NCI-H1930 (cell line): ENCODE measurements at places on chromosomes 5 and 9.

DNA sequence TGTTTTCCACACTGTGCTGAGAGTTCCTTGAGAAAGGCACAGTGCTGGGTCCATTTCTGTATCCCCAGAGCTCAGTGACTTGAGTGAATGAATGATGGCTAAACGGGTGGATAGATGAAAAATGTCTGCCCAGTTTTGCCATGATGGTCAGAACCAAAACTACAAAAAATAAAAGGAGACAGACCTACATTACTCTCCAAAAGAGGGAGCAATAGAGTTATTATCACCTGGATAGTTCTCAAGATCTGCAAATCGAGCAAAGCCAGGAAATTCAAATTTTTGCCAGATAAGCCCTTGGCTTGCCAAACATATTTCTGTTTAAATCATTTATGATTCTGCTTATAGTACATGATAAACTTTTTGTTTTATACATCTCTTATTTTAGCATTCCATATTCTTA lies 214.2 kb upstream of the ZNF462 start:
- DNase-seq = no peak

DNA sequence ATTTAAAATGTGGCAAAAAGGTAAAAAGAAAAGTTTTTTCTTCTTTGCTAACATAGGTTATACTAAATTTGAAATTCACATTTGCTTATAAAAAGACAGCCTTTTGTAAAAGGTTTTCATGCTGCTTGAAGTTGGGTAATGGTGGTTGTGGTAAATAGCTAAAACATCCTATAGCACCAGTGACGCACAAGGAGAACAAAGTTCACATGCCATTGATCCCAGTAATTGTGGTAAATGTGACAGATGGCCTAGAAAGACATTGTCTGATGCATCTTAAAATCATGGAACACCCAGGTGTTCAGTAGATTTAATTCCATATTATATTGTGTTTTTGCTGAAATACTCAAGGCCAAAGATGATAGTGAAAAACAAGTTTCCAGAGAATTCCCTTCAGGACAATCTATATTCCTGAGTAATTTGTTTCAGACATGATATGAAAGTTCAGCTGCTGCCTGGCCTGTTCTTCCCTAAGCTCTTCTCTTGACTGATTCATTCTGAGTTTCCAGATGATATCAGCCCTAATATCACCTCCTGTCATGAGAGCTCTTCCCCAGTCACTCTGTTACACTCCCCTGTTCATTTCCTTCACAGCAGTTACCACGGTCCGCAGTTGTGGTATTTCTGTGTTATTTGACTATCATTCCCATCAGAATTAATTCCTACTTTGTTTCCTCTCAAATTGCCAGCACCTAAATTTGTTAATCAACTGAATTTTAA lies 4.6 kb upstream of the FBXL17 start:
- DNase-seq = no peak

- DNase-seq = no peak
Measured at GRCh38 chr9:2234371-2234893, 219.3 kb downstream of the SMARCA2 start.

GRCh38 chr5:175867587-175868347 lies 3.6 kb upstream of the CPLX2 start:
- DNase-seq = no peak

DNA sequence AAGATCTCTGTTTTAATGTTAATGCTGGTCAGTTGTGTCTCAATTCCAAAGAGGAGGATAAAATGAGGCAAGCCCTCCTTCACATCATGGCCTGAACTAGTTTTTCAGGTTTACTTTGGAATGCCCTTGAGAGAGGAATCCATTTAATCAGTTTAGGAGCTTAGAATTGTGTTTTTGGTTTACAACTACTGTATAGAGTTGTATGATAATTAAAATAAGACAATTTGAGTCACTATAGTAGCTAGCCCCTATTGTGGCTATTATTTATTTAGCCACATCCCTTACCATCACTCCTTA lies 107.8 kb upstream of the PRLR start:
- DNase-seq = no peak

- DNase-seq = no peak
Measured at GRCh38 chr9:136511670-136512592, 29.1 kb upstream of the SEC16A start.

DNA sequence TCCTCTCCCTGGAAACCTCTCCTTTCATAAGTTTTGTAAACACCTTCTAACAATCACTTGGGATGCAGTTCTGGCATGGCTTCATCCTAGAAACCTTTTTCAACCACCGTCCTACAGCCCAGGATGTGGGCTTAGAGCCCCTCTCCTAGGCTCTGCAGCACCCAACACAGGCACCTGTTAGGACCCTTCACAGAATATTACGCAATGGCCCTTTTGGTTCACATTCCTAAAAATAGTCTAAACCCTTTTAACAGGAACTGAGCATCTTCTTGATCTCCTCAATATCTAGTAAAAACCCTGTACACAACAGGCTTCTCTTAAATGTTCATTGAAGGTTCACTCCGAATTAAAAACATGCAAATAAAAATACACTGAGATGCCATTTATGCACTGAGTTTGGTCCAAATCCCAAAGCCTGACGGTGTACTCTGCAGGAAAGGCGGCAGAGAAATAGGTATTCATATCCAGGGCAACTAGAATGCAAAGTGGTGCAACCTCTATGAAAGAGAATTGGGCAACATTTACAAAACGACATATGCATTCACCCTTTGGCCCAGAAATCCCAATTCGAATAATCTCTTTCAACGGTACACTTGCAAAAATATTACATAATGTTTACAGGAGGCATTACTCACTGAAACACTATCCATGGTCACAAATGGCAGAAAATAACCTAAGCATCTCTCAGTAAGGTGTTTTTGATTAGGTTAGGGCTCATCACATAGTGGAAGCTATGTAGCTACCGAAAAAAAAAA lies 169.3 kb downstream of the SEMA5A start:
- no peak for DNase-seq

DNA sequence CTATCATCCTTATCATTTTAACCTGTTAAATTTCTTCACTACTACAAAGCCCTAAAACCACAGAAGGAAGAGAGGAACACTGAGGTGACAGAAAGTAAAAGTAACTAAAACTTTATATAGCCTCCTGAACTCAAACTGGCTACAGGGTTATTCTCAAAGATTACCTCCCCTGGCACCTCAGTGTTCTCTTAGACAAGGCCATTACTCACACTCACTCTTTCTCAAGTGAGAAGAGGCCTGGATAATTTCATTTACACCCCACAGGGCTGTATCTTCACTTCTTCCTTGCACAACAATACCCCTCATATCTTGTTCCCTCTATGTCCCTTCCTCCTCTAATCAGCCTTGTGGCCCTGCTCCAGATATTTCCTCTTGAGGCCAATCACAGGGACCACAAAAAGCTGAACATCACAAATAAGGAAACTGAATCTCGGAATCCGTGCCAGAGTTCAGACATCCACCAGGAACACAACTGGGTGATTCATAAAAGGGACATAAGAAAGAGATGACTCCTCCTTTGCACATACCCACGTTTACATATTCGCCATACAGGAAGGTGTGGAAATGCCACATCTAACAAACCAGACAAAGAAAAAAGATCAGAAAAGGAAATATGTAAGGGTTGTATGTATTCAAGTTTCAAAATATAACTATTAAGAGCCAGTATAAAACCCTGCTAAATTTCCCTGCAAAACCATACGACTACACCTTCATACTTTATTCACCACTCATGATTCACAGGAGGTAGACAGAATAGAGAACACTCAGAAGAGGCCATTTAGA lies 1.7 kb upstream of the KLHL3 start:
- no peak for DNase-seq

DNA sequence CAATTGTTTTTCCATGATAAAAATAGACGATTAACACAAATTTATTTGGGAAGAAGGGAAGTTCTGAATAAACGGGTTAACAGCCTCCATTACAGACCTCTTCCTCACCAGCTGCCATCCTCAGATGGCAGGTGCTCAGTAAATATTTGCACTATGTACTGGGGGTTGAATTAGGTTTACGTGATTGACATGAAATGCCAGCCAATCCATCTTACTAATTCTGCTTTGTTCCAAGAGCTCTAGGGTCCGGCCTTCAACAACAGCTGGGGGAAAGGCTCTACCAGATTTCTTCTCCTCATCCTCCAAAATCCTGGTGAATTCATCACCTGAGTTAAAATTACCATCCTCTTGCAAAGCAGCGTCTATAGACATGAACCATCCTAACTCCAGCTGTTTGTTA lies 104.6 kb downstream of the MTX3 start:
- DNase-seq = no peak

GRCh38 chr9:80875947-80876346 lies 813.4 kb downstream of the TLE1 start:
- DNase-seq = no peak

DNA sequence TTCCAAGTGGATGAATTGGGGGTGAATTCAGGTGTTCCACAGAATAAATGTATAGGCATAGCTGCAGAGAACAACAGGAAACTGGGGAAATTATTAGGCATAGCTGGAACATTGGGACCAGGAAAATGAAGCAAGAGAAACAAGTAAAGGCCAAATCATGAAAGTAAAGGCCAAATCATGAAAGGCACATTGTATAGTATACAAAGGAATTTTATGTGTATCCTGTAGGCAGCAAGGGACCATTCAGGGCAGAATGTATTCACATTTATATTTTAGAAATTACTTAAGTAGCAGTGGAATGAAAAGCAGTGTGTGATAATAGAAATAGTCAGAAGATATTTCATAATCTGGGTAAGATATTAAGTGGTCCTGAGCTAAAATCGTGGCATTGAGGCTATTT lies 127.3 kb upstream of the GRHPR start:
- no peak for DNase-seq

DNA sequence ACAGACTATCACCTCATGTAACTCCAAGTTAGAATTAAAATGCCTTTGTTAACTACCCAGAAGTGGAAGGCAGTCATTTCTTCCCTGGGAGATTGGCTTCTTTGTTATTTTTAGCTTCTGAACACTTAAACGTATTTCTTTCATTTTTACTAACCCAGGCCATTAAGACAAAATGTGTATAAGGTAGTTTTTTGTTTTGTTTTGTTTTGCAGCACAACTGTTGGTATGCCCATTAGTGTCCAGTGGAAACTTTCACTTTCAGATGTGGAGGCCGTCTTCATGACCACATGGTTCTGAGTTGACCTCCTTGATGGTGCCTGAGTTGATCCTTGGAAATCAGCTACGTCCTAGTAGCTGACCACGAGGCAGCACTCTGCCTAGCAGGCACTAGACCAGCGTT lies 264.6 kb upstream of the ZNF608 start:
- DNase-seq = no peak

- DNase-seq = no peak
Measured at GRCh38 chr5:176364765-176365350, 429 bp upstream of the ARL10 start.

DNA sequence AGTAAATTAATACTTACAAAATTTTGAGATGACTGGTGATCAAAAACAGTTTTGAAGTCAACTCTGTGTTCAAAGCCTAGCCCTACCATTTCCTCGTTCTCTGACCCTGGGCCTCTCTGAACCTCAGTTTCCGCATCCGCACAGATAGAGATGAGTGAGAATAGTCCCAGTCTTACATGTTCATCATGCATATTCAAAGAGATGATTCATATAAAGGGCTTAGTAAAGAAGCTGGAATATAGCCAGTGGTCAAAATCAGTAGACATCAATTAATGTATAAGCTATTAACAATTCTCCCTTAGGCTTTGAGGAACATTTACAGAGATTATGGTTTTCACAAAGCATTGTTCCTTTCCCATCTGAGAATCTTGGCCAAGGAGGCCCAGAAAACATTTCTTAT lies 250.6 kb downstream of the SPOCK1 start:
- no peak for DNase-seq

GRCh38 chr9:130860458-130861316 lies 25.6 kb downstream of the ABL1 start:
- DNase-seq = no peak

- no peak for DNase-seq
Measured at GRCh38 chr9:124042201-124042721, 30.7 kb downstream of the LHX2 start.

- DNase-seq = no peak
Measured at GRCh38 chr5:60712950-60713349, 13.0 kb upstream of the DEPDC1B start.

GRCh38 chr9:27165670-27166069 lies 56.6 kb downstream of the TEK start:
- DNase-seq = no peak

GRCh38 chr9:126666155-126666803 lies 52.6 kb downstream of the LMX1B start:
- no peak for DNase-seq

DNA sequence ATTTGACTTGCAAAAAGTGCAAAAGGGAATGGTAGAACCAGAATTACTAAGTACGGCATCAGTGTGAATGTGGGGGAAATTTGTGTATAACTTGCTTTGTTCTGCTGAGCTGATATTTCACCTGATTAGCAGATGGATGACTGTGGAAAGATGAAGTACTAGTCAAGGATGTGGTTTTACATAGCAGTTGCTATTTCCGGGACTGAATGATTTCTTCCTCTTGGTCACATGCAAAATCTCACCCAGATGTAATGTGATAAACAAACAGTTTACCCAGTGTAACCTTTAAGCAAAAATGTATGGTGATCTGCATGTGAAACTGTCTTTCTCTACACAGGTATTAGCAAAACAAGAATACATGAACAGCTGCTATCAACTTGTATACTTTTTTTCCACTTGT lies 46.1 kb downstream of the DCP2 start:
- DNase-seq = no peak

DNA sequence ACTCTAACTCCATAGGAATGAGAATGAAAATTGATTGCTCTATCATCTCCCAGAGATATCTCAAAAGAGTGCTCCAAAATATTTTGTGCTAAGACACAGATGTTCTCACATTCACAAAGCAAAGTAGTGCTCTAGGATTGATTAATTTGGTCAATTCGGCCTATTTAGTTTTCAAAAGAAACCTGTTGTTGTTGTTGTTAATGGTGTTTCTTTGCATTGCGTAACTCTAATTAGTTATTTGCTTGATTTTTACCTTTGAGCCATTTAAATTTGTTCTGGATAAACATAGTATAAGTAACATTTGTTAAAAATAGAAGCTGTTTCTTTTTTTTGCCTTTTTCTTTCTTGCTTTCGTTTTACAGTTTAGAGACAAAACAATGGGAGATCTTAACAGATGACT lies 382.5 kb downstream of the CAAP1 start:
- no peak for DNase-seq

- no peak for DNase-seq
Measured at GRCh38 chr5:41112486-41113455, 41.6 kb upstream of the MROH2B start.

DNA sequence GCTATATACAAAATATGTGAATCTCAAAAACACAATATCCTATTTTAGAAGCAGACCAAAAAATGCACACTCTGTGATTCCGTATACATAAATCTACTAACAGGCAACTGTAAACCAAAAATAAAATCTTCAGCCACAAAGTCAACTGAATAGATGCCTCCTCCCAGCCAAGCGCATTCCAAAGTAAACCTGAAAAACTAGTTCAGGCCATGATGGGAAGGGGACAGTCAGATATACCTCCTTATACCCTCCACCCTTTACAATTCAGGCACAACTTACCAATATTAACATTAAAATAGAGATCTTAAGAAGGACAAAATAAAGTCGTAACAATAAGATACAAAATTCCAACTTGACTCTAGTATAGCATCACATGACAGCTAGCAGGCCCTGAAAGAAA lies 1604.5 kb upstream of the NUDT12 start:
- DNase-seq = no peak

GRCh38 chr9:136831720-136832104 lies 10.6 kb upstream of the AJM1 start:
- no peak for DNase-seq
